ENCODE measurements at places on chromosomes 2 and 18. TPM values are rescaled to one million over a fixed set of nuclear protein-coding genes. Genes with fewer than 3 reads are reported as not detected.

The MYOM1 gene
- total RNA-seq: 1.6 TPM

- no peak for DNase-seq
Measured at GRCh38 chr2:190980630-190981209, 33.3 kb downstream of the STAT1 start.

DNA sequence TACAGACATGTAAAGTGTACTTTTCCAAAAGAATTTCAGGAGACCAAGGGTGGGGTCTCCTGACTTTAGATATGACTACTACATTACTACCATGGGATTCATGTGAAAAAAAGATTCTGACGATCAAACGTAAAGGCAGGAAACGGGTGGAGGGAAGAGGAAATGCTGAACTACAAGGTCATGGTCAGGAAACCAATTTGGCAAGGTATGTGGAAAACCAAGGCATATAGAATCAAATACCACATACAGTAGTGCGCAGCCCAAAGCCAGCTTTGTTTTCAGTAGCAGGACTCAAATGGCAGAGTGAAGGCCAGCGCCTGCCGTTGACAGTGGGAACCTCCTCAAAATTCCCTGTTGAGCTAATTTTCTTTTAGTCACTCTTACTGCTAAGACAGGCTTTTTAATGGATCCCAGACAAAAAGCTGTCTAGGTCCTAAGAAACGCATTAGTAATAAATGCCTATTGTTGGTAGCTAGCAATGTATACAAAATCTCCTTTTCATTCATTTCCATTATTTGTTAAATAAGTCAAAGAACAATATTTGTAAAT, 57.6 kb upstream of the SERTAD2 start:
- no peak for DNase-seq

DNA sequence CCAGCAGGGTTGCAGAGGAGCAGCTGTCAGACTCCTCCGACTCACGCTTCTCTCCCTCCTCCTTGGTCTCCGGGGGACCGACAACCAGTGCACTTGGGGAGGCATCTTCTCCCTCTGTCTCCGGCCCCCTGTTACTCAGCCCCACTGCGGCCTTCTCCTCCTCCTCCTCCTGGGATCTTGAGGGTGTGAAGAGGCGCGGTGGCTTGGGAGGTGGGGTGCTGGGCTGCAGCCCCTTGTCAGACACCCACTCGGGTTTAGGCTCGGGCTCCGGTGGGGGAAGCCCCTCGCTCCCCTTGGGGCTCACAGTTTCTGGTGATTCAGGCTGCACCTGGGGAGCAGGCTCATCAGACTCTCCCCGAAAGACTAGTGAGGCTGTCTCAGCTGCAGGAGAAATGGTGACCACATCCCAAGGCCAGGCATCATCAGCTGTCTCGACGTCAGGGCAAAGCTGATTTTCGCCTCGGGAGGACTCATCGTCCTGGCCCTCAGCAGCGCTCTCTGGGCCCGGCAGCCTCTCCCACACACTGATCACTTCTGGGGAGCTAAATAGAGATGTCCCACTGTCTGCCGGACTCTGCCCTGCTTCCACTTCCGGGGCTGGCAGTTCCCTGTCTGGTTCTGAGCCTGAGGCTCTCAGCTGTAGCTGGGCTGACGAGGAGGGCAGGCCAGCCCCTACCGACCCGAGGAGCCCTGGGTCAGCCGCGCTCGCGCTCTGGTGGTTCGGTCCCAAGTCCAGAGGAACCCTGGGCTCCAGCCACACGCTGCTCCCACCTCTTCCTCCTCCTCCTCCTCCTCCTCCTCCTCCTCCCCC, 9.0 kb upstream of the SFXN5 start:
- DNase-seq: no peak

- DNase-seq: no peak
Measured at GRCh38 chr2:34098256-34098655, 499.2 kb upstream of the FAM98A start.

The HTR2B gene
- 0.73 TPM for total RNA-seq

- DNase-seq: no peak
Measured at GRCh38 chr2:147182260-147182659, 662.6 kb upstream of the ACVR2A start.

The CPO gene
- 0.36 TPM for total RNA-seq

DNA sequence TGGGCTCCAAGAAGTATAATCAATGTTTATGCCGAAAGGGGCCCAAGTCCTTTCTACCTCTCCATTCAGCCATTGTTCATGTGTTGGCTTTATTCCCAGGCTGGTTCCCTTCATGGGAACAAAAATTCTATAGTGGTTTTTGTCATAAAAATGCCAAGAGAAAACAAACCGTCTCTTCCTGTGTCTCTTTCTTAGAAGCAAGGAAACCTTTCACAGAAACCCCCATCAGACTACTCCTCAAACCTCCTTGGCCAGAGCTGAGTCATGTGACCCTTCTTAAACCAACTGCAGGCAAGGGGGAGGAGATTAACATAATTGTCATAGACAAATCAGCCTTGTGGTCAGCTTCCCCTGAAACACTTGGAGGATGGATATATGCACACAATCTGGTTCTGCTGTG, 75.1 kb upstream of the TANK start:
- no peak for DNase-seq

The EML4 gene
- 86.8 TPM for total RNA-seq

All from hepatocyte (in vitro differentiated cells).